ENCODE measurements at places on chromosomes 4 and X.

GRCh38 chr4:119313237-119313636 lies 8.7 kb downstream of the FABP2 start:
- no peak for DNase-seq

- DNase-seq = no peak
Observed at GRCh38 chr4:177322881-177323280, 13.2 kb downstream of the NEIL3 start.

DNA sequence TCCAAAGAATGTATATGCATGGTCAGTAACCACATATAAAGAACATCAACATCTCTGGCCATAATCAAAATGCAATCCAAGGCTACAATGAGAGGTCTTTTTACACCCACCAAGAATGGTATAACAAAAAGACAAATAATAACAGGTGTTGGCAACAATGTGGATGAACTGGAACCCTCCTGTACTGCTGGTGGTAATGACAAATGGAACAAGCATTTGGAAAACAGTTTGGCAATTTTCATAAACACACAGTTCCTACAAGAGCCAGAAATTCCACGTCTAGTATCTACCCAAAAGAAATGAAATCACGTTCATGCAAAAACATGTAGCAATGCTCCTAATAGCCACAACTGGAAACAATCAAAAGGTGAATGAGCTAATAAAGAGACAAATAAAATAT lies 11.7 kb downstream of the UGT2B4 start:
- no peak for DNase-seq

DNA sequence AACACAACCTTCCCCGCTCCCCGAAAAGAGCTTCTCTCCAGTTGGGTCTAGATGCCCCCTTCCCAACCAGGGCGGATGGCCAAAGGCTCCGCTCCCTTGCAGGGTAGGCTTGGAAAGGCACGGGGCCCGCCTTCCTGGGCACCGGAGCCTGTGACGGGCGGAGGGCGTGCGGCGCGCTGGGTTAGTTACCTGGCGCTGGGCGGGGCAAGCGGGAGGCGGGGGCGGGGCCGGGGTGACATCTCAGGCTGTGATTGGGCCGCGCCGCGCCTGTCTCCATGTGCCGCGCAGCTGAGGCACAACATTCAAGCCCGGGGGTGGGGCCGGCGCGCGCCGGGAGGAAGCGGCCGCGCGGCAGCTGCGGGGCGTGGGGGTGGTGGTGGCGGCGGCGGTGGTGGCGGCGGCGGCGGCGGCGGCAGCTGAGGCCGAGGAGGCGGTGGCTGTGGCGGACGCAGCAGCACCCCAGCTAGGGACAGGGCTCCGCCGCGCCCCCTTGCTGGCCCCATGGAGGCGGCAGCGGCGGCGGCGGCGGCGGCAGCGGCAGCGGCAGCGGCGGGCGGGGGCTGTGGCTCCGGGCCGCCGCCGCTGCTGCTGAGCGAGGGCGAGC lies at the start of gene REPS2:
TSS of gene REPS2 (plus strand) at position 298 of the 604 bp plus-strand sequence. CDS start at position 502, 204 bp downstream.
- peak; percentile 70 for DNase-seq

GRCh38 chr4:41657561-41657960 lies 91.0 kb downstream of the PHOX2B start:
- no peak for DNase-seq

- no peak for DNase-seq
Observed at GRCh38 chrX:136910565-136911035, 30.1 kb upstream of the RBMX start.

- no peak for DNase-seq
Observed at GRCh38 chr4:67616478-67616877, 58.0 kb downstream of the STAP1 start.

- DNase-seq = no peak
Observed at GRCh38 chr4:164169591-164169990, 584.3 kb upstream of the SMIM31 start.

- DNase-seq = no peak
Observed at GRCh38 chr4:123452616-123453015, 56.0 kb downstream of the SPRY1 start.

DNA sequence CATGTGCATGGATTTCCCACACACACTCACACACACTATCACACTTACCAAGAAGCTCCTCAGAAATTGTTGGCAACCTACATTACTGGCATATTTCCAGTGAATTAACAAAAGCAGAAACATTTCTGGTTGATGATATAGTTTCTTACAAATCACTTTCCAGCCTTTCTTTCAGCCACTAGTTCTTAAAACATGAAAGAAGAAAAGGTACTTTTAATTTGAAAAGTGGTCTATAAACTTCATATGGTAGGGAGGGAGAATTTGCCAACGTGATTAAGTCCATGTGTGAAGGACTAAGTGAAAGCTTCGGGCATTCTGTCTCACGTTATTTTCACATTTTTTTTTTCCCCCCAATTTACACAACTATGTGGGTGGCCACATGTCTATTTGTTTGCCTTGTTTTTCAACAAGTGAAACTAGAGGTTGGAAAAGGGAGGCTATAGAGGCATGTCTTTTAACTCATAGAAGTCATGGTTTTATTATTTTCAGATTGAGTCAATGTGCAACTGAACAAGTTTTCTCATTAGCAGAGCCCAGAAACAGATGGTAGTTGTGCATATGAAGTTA lies 832.1 kb upstream of the INTU start:
- no peak for DNase-seq

DNA sequence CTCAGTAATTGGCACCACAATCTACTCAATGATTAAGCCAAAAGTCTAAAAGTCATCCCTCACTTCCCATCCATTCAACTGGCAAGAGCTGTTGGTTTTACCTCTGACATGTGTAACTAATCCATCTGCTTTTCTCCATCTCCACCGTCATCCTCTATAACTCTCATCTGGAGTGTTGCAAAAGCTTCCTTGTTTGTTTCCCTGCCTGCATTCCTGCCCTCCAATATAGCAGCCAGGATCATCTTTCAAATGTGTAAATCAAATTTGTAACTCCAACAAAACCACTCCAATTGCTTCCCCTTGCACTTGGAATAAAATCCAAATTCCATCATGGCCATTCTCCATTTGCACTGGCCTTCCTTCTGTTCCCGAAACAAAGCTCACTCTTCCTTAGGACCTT lies 4.3 kb upstream of the PLAC8 start:
- DNase-seq = no peak

DNA sequence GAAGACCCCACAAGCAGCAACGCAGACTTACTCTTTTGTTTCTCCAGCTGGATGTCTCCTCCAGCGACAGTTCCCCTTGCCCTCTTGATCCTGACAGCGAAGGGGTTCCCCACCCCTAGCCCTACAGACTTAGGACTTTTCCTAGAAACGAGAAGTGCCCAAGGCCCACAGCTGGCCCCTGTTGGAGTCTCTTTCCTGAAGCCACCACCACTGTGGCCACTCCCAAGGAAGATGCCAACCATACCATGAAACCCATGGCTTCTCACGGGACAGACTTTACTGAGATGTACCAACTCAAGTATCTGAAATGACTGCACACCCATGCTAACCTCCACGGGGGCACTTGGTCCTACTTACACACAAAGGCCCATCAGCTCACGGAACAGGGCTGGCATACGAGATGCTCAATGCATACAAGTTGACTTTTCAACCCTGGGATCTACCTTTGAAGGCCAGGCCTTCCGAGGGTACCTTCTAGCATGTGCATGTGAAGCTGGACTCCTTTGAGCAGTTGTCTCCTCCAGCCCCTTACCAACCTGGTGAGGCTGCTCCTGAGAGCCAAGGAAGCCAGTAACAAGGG lies 924 bp upstream of the IRAK1 start:
- no peak for DNase-seq

- DNase-seq = no peak
Observed at GRCh38 chr4:6030679-6031078, 12.4 kb upstream of the C4orf50 start.

DNA sequence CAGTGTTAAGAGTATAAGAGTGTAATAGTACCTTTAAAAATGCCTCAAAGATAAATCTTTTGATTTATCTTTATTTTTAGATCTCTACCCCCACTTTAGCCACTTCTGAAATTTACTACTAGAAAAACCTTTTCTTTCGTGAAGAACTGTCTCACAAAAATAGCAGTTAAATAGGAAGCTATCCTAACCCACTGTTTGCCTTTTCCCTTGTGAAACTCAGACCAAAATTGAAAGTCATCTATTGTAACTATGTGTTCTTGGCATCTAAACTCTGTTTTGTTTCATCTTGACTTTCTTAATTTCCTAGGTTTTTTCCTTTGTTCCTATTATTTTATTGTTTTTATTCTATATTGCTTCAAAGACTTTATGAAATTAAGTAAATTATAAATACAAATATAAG lies 7.8 kb upstream of the TMEM144 start:
- DNase-seq = no peak

- DNase-seq = no peak
Observed at GRCh38 chr4:84938316-84938715, 28.2 kb downstream of the WDFY3 start.

- no peak for DNase-seq
Observed at GRCh38 chr4:53161787-53162433, 204.0 kb downstream of the SCFD2 start.

GRCh38 chr4:16079046-16079445 lies 4.8 kb downstream of the PROM1 start:
- DNase-seq = no peak

- no peak for DNase-seq
Observed at GRCh38 chr4:123409334-123409733, 12.7 kb downstream of the SPRY1 start.

Measured in activated T-cell treated with anti-CD3 and anti-CD28 coated beads for 1 hour (primary cell).